ENCODE measurements at places on chromosomes 12 and 14.

GRCh38 chr12:122063694-122064024, 14.9 kb upstream of the MLXIP start:
- no peak for DNase-seq

GRCh38 chr12:64826234-64826633, 1.8 kb downstream of the TBC1D30 start:
- peak; percentile 18 for DNase-seq

GRCh38 chr14:82595466-82595865, 1061.8 kb upstream of the SEL1L start:
- no peak for DNase-seq

DNA sequence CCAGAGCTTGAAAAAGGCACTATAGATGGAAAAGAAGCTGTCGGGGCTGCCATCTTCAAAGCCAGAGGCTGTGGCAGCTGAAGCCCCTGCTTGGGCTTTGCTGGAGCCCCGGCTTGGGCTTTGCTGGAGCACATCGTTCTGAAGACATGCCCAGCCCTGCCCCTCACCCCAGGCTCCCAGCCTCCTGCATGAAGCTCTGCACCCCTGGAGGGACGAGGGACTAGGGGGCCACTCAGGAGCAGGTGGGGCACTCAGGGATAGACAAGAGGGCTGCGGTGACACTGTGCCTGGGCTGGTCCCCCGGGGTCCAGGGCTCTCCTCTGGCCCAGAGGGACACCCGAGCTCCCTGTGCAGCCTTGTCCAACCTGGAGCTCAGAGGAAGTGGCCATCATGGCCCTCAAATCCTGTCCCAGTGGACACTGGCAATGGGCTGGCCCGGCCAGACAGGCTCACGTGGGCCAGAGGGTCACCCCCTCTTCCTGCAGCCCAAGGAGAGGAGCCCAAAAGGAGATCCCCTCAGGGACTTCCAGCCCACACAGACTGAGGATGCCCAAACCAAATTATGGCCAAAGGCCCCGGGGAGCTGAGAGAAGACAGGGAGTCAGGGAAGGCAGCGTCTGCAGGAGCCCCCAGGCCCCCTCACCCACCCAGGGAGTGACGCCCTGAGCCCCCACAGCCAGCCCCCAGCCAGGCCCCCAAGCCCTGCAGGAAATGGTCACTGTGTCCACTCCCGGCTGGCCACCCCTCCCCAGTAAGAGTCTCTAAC, 23.1 kb upstream of the C14orf180 start:
- no peak for DNase-seq

GRCh38 chr14:105126126-105126980, 42.2 kb downstream of the JAG2 start:
- no peak for DNase-seq

DNA sequence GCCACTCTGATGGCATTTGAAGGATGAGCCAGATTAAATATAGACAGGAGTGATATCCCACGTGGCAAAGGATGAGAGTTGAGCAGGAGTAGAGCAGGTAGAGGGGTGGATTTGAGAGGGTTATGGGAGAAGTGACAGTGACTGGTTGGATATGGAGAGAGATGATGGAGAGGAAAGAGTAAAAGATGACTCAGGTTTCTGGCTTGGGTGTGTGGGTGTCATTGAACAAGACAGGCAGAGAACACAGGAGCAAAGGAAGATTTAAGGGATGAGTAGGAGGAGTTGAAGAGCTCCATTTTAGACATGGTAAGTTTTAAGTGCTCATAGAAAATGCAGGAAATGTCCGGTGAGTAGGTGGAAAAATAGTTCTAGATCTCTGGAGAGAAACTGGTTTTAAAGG, 136.9 kb downstream of the EGLN3 start:
- no peak for DNase-seq

DNA sequence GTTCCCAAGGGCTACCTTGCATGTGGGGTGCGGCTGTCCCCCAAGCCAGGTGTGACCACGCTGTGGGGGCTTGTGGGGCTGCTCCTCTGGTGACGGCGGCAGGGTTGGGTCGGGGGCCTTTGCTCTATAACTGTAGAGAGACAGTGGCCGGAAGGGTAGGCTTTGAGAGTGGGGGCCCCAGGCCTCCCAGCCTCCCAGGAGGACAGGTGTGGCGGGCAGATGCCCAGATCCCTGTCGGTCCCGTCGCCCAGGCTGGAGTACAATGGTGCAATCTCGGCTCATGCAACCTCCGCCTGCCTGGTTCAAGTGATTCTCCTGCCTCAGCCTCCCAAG, 2.7 kb upstream of the GPR132 start:
- DNase-seq, result no peak

DNA sequence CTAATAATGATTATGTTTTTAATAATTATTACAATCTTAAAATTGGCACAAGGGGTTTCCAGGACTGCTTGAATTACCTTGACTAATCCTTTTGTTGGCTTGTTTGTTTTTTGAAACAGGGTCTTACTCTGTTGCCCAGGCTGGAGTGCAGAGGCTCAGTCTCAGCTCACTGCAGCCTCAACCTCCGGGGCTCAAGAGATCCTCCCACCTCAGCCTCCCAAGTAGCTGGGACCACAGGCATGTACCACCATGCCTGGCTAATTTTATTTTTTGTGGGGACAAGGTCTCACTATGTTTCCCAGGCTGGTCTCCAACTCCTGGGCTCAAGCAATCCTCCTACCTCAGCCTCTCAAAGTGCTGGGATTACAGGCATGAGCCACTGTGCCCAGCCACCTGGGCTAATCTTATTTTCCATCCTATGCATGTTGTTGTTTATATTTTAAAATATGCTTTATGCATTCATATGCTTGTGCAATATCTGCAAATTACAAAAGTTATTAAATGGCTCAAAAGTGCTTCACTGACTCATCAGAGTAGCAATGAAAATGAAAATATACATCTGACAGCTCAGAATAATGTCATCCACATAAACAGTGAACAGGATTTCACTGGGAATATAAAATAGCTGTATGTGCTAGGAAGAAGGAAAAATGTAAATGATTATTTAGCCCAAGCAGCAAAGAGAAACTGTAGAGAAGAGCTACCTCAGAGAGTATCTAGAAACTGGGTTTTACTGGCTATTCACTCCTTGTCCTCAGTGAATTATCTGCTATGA, 24.8 kb upstream of the PLEKHG6 start:
- no peak for DNase-seq

DNA sequence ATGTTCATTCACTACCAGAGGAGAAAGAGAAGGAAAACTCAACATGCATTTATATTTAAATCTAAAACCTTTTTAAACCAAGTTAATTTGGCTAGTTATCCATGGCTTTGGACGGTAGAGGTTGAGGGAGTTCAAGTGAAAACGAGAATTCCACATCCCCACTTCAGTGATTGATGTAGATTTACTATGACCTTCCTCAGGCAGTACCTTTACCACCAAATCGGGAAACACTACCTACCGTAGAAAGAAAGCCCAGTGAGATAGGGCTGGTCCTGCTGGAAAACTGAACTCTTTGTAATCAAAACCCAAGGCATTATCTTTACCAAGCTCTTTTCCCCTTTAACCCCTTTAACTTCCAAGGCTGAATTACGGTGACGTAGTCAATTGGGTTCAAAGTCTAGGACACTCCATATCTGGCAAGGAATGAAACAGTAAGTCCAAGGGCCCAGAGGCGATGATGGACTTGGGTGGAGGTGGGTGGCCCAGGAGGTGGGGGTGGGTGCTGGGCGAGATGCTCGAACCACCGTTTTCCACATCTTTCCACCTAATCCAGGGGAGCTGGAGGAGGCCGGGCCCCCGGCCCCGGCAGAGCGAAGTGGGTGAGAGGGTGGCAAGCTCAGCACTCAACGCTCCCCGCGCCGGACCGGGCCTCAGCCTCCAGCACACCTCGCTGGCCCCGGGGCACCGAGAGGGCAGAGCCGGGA, 618 bp downstream of the SEC23A start:
- no peak for DNase-seq

GRCh38 chr12:1605129-1606020, 11.0 kb upstream of the FBXL14 start:
- peak; percentile 70 for DNase-seq

DNA sequence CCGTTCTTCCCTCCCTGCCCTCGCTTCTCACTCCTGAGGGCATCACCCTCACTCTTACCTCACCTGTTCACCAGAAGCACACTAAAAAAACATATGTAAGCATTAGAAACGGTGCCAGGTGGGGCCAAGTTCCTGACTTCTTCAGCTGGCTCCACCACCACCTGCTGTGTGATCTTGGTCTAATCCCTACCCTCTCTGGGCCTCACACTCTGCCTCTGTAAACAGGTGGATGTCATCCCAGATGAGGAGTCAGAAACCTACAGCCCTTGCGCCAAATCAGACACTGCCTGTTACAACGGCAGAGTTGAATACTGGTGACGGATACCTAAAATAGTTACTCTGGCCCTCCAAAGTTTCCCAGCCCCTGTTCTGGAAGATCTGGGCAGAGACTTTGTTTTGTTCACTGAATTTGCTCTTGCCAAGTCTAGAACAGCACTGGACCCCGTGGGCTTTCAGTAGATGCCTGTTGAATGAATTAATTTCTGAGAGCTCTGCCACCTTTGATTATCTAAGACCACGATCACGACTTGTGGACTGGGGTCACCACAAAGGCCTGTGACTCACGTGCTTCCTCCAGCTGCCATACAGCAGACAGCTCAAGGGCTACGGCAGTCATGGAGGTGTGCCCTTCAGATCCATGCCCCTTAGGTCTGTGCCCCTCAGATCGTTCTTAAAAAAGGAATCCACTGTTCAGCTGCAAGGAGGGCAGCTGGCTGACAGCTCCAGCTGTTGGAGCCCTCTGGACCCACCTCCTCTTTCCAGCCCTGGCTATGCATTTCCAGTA, 71.9 kb downstream of the GSC start:
- no peak for DNase-seq

- DNase-seq, result no peak
These were observed 82.2 kb downstream of the CHST11 start for GRCh38 chr12:104538891-104539462.

- DNase-seq, result no peak
These were observed 15.6 kb upstream of the IL22 start for GRCh38 chr12:68268967-68269366.

GRCh38 chr14:101876555-101876938, 87.8 kb upstream of the DYNC1H1 start:
- peak; percentile 88 for DNase-seq

DNA sequence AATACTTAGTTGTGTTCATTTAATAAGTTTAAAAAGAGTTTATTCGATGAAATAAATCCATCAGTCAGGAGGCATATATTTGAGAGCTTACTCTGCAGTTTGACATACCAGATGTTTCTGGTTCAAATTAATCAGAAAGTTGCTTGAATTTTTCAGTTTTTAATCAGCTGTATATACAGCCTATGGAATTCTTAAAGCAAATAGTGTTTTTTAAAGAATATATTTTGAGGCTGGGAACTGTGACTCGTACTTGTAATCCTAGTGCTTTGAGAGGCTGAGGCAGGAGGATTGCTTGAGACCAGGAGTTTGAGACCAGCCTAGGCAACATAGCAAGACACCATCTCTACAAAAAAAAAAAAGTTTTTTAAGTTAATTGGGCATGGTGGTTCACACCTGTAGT, 112.1 kb downstream of the MON2 start:
- DNase-seq, result no peak

DNA sequence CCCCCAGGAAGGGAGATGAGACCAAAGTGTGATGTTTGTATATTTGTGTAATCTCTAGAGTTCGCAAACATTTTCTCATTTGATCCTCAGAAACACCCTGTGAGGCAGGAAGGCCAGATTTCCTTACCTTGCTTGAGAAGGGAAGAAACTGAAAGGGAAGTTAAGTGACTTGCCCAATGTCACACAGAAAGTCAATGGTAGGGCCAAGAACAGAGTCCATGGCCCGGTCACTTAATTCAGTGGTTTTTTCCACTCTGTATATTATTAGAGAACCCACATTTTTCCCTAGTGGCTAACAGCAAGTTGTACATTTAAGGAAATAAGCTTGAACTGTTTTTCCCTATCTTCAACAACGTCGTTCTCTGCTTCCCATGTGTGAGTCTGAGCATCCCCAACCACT, 25.6 kb upstream of the CHPT1 start:
- no peak for DNase-seq

- DNase-seq, result no peak
These were observed 17.7 kb upstream of the PELI2 start for GRCh38 chr14:56100556-56100955.

DNA sequence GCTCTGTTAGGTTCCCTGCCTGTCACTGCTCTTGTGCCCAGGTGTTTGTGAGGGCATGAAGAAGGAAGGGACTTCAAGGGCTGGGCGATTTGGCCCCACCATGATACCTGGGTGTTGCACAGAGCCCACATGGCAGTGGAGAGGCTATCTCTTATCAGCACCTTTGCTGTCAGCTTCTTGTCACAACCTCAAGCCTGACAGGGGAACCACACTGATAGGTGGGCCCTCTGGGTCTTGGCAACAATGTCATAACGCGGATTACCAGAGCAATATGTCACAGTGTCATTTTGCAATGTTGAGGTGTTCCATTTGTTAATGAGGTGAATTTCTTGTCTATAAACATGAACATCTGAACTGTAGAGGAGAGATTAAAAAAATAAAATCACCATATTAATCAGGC, 22.9 kb upstream of the CACNA1C start:
- DNase-seq, result no peak

DNA sequence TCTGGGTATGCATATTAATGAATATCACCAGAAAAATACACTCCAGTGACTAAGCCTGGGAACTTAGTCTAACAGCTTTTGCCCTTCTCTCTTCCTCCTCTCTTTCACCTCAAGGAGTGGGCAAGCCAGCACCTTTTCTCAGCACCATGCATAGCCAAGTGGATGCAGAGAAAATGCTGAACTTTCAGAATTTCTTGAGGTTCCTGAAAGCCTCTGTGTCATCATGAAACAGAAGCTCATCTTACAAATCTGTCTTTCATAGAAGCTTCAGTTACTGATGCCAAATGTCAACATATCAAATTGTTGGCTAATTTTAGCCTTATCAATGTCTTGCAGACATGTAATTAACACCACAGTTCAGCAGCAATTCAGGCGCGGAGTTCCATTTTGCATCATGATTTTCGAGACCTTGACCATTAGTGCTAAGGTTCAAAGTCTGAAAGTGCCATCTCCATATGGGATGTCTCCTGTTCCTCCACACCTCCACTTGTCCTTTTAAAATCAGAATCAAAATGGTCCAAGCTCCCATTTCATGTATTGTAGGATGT, 51.1 kb upstream of the RPH3A start:
- DNase-seq, result no peak

GRCh38 chr14:64467101-64467500, 1.8 kb downstream of the AKAP5 start:
- DNase-seq, result no peak

GRCh38 chr12:22339691-22340090, 5.2 kb upstream of the ST8SIA1 start:
- no peak for DNase-seq

DNA sequence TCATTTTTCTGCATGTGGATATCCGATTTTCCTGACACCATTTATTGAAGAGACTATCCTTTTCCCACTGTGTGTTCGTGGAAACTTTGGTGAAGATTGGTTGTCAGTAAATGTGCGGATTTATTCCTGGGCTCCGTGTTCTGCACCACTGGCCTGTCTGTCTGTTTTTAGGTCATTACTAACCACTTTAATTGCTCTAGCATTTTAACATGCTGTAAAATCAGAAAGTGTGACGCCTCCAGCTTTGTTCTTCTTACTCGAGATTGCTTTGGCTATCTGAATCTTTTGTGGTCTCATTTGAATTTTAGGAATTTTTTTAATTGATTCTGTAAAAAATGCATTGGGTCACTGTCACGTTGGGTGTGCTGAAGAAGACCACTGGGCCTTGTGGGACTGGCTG, 1458.7 kb downstream of the AACS start:
- DNase-seq, result no peak

GRCh38 chr12:121227294-121227693, 17.4 kb downstream of the P2RX4 start:
- no peak for DNase-seq
